ENCODE measurements at places on chromosomes 11 and 22. TPM values are rescaled to one million over a fixed set of nuclear protein-coding genes. Genes with fewer than 3 reads are reported as not detected.
A peak's percentile ranks its signal among the peaks of the same experiment; 100 is the strongest.

Gene DRICH1
- total RNA-seq = 0.24 TPM

Gene GPR83
- total RNA-seq = not detected

Gene CST6
- total RNA-seq = not detected

Gene E2F8
- total RNA-seq = 20.3 TPM

Gene SCGB1A1
- total RNA-seq = not detected

Gene RPS6KB2
- total RNA-seq = 68.1 TPM

GRCh38 chr11:64035576-64035975, at the start of gene FLRT1:
Gene FLRT1, plus strand, starts transcription at chr11:64035931. Its CDS starts 80,337 bp downstream, at chr11:64116268.
- H3K27ac ChIP-seq = no peak within 1 kb of the TSS
- H3K4me3 ChIP-seq = no peak within 1 kb of the TSS
- no peaks in the 10 kb centered on the region for H3K4me1 ChIP-seq
- no peaks in the 10 kb centered on the region for H3K36me3 ChIP-seq

- no peaks in the 10 kb centered on the region for H3K4me1 ChIP-seq
- no peak overlapping the region for H3K4me3 ChIP-seq
Observed at GRCh38 chr22:17381192-17381913, 12.1 kb downstream of the CECR2 start.

DNA sequence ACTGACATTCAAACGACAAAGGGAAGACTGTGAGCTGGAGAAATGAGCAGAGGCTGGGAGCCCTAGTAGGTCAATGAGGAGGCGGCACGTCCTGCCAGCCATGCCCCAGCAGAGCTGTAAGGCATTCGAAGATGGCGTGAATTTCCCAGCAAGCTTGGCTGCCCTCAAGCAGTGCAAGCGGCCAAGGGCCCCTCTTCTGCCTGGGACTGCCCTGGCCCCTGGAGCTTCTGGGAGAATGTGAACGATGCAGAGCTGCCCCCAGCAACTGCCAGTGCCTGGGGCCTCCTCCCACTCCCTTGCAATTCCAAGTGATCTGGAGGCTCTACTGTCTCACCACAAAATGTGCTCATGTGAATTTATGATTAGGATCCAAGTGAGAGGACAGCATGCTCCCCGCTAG, 4.3 kb downstream of the PPM1F start:
- H3K27ac ChIP-seq = no peak overlapping the region
- no peak for DNase-seq
- H3K4me1 ChIP-seq = no peaks in the 10 kb centered on the region
- no peaks in the 10 kb centered on the region for H3K27me3 ChIP-seq
- H3K36me3 ChIP-seq = no peaks in the 10 kb centered on the region
- no peak overlapping the region for H3K4me3 ChIP-seq

GRCh38 chr22:44378380-44378779, 65.6 kb upstream of the SHISAL1 start:
- H3K4me1 ChIP-seq = no peaks in the 10 kb centered on the region
- no peak for DNase-seq
- H3K27ac ChIP-seq = no peak overlapping the region

DNA sequence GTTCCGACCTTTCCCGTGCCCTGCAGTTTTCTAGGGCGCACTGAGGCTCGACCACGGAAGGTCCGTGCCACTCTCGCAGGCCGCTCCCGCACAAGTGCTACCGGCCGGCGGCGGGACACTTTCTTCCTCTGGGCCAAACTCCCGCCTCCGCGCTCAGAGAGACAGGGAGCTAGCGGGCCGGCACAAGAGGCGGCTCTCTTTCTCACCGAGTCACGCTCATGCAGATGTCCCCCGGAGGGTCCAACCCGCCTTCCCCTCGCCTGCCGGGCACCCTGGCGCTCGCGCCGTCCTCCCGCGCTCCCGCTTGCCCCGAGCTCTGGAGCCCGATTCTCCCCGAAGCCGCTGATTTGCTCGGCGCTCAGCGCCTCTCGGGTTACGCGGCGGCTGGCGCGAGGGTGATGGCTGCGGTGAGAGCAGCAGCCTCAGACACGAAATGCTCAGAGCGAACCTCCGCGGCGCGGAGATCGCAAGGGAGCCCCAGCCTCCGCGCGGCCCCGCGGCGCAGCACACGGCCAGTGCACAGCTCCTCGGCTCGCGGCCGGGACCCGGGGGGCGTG, 1.0 kb downstream of the LMO1 start:
- H3K36me3 ChIP-seq = no peaks in the 10 kb centered on the region
- no peak for DNase-seq
- peak overlapping the region; percentile 26 for H3K4me3 ChIP-seq
- no peak overlapping the region for H3K27ac ChIP-seq

All from GM12878 (cell line).